ENCODE measurements at places on chromosomes 3 and 15. TPM values are rescaled to one million over a fixed set of nuclear protein-coding genes. Genes with fewer than 3 reads are reported as not detected.

DNA sequence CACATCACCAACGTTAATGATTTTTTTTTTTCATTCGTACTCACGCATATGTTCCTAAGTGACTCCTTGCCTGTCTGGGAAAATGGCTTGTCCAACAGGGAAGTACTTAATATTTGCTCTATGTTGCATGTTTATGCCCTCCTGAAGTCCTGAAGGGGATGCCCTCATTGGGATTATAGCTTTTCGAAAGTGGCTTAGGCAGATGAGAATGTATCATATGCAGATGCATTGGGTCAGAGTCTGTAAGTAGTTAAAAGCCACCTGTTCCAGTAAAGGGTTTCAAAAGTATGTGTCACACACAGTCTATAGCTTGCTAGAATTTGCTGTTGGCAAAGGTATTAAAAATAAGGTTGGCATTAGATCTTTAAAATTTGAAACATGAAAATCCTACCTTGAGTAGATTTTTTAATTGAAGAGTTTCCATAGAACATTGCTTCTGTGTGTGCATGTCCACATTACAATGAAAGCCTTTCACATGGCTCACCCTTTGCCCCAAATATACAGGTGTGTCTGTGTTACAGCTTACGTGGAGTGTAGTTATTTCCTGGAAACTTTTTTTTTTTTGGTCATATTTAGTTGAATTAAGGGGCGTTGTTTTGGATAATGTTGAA lies 2.1 kb downstream of the ABHD17C start:
- no peak for DNase-seq

GRCh38 chr15:92921215-92922131 lies 21.3 kb downstream of the CHD2 start:
- DNase-seq, result no peak

DNA sequence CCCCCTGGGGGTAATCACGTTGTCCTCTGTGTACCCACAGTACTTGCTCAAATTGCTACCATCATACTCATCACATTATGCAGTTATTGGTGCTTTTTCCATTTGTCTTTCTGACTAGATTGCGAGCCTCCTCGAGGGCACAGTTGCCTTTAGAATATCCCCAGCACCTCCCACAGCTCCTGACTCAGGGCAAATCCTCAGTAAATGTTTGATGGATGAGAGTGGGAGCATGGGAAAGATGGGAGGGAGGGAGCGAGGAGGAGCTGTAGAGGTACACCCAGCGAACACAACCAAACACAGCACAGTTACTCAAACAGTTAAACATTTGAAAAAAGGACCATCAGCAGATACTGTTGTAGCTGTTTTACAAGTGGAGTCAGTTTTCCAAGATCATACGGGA lies 27.9 kb downstream of the SIDT1 start:
- DNase-seq, result no peak

Gene SCAMP2
- total RNA-seq, result 42.6 TPM

GRCh38 chr3:151871639-151872468 lies 1.6 kb upstream of the SUCNR1 start:
- DNase-seq, result no peak

DNA sequence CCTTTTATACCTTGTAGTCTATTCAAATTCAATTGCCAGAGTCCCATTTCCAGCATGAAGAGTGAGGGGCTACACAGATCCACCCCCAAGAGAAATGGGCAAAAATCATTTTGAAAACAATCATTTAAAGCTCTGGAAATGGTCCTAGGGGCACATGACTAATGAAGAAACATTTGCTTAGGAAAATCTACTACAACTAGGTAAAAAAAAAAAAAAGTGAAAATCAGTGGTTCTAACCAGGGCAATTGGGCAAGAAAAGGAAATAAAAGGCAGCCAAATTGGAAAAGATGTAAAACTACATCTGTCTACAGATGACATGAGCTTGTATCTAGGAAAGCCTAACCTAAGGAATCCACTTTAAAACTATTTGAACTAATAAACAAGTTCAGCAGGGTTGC lies 9.4 kb downstream of the IMPG2 start:
- DNase-seq, result no peak

Data from Right ventricle myocardium inferior (tissue), 1 donor.